ENCODE measurements at places on chromosomes 16 and 17.
A peak's percentile ranks its signal among the peaks of the same experiment; 100 is the strongest.

DNA sequence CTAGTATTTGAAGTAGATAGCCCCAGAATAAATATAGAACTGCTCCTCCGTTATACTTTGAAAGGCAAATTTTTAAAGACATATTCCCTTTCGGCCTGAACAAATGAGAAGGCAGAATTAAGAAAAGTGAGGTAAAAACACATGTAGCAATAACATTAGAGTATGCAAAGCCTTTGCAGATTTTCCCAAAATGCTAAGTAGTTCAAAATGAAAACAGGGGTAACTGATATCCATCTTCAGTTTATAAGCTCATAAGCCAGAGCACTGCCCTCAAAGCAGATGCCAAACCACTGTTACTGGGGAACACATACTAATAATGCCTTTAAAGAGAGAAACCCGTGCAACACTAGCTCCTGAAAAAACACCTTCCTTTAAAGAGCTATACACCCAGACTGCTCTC, 51.3 kb upstream of the CLEC18B start:
- no peak for DNase-seq

- no peak for DNase-seq
These were observed 62.0 kb downstream of the IL21R start for GRCh38 chr16:27463741-27464591.

GRCh38 chr17:78923660-78924453, 1.3 kb downstream of the TIMP2 start:
- no peak for DNase-seq

DNA sequence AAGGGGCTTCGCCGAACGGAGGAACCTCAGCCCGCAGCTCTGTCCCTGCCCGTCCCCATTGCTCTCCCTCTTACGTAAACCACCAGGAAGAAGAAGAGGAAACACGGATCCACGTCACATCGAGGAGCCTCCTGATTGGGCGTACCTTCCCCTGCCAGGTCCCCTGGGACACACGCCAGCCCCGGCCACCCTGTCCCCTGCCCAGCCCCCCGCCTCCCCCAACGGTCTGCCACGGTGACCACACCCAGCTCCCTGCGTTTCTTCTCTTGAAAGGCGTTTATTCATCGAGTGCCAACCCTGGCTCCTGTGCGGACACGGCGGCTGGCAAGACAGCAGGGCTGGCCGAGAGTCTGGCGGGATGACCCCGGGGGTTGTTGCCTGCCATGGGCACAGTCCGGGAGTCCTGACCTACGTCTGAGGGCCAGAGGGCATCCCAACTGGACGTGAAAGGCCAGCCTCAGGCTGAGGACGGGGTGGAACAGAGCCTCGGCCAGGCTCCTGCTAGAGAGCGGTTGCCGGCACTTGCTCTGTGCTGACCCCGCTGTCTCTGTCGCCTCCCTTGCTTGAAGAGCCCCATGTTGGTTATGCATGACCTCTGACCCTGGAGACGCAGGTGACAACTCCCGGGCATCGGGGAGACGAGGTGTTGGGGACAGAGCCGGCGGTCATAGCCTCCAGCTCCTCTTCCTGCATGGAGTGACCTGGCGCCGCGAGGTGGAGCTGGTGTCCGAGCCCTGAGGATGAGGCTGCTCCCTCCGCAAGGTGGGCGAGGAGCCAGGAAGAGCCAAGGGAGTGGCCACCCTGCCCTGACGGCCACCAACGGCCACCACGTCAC, 40.5 kb upstream of the ACSF3 start:
- no peak for DNase-seq

- no peak for DNase-seq
These were observed 34.8 kb upstream of the PEMT start for GRCh38 chr17:17626151-17626805.

GRCh38 chr17:31475378-31476162, 84.1 kb downstream of the RAB11FIP4 start:
- peak; percentile 9 for DNase-seq

DNA sequence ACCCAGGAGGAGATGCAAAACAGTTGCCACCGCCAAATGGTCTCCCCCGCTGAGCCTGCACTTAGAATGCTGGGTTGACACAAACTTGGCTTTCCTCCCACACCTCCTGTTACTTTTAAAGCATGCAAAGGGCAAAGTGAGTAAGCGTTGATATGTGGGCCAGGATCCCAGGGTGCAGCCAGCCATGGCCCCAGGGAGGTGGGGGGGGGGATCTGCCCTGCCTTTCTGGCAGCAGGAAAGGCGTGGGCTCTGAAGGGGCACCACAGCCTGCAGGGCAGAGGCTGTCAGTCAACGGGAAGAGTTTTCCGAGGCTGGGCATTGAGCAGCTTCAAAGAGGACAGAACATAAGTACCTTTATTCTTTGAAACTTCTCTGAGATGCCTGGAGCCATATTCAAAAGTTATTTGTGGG, 142.3 kb downstream of the ABCC12 start:
- DNase-seq: no peak

DNA sequence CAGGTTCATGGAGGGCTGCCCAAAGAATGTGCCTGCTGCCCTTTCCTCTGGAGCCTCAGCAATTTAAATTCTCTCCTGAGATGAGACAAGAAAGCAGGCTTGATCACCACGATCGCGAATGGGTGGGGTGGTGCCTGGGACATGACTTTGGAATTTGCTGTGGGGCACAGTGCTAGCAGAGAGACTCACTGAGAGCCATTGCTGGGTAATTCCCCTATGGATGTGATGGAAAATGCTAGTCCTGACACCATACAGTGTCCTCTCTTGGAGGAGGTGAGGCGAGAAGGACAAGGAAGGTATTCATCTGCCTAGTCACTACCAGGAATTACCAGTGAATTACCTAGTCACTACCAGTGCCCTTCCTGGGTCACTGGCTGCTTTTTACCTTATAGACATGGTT, 15.5 kb downstream of the FAM20A start:
- no peak for DNase-seq
